ENCODE measurements at places on chromosomes 1 and 21.

DNA sequence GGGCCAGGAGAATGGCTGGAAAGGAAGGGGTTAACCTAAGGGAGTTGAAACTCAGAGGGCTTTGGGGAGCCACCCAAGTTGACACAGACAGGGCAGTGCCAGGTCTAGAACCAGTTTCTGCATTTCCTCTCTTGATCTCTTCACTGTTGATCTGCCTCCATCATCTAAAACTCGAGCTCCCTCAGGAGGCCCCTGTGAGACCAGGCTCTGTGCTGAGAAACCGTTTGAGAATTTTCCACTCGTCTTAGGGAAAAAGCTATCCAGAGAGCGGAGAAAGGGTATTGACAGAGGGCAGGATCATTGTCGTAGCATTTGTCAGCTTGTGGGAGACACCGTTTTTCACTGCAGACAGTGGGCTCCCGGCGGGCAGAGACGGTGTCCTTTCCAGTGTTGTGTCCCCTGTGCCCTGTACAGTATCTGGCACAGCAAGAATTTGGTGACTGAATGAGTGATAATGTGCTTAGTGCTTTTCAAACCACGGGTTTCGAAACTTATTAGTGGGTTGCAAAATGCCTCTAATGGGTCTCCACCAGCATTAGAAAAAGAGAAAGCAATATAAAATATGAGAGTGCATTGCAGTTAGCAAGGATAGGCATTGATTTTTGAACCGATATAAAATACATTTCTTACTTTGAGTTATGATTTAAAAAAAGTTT is 31.1 kb downstream of the PROK1 start:
- DNase-seq = no peak

DNA sequence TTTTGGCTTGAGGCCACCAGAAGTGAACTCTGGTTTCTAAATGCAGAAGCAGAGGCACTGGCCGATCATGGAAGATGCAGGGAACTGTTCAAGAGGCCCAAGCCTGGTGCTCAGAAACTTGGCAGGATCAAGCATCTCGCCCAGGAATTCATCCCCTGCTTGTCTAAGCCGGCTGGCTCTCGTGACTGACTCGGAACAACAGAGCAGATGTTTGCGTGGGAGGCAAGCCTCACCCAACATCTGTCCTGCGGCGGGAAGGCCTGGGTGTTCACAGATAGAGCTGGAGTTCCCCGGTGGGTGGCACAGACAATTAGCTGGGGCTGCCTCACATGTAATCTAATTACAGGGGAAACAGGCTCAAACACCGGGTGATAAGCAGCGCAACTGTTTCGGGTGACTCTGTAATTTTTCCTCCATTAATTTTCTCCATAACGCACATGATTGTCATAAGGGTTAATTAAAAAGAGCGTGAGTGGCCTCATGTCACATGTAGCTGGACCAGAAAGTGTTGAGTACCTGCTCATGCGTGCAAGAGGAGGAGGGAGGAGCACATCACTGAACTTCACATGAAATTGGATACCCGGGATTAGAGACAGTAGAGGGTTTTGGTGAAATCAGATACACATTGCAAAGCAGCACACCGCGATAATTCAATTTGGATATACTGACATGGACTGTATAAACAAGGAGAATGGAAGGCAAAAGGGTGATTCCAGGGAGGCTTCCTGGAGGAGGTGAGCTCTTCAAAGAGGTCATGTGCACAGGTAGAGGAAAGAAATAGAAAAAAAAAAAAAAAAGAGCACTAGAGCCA is 180.0 kb downstream of the ETS2 start:
- peak; percentile 7 for DNase-seq

- DNase-seq = no peak
Observed at GRCh38 chr1:33853431-33853830, 10.4 kb upstream of the HMGB4 start.

- DNase-seq = peak; percentile 79
Observed at GRCh38 chr1:201011616-201012015, 11.9 kb downstream of the KIF21B start.

DNA sequence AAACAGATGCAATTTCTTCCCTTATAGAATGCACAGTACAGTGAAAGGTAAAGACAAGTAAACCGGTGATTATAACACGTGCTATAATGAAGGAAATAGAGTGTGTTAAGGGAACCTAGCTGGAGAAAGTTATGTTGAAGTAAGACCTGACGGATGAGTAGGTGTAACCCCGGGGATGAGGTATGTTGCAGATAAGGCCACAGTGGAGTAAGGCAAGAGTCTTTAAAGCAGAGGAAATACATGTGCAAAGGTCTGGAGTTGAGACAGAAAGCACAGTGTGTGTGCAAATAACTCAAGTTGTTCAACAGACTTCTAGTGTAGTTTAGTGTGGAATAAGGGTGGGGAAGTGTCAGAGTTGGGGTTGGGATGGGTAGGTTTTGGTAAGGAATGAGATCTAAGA is 2.9 kb downstream of the DBT start:
- no peak for DNase-seq

- DNase-seq = peak; percentile 47
Observed at GRCh38 chr21:44804762-44805161, 3.1 kb upstream of the UBE2G2 start.

DNA sequence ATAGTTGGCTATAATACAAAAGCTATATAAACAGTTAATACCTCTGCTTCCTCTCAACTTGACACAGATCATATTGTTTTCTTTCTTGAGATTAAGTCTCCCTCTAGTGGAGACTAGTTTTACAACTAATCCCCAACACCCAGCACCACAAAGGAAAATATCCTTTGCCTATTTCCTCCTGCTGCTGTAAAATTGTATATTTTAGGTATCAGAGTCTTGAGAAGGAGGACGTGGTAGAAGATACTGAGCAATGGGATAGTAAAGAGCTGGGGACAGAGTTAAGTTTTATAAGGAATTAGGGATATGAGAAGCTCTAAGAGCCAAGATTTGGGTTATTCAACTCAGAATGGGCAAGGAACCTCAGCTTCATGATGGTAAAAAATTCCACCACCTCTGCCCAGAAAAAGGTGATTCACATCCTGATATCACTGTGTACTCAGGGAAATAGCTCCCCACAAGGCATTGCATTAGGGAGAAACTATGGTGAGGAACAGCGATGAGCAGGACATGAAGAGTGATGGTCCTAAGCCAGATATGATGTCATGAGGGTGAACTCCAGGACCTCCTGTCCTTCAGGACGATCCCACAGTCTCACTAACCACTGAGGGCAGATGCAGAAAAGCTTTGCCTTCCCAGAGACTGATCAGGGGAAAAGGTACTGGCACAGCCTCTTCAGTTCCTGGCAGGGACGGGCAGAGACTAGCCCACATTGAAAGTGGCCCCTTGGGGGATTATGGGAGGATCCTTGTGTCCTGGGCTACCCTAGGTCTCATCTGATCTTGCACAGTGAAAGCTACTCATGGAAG is 14.7 kb upstream of the CFAP126 start:
- DNase-seq = peak; percentile 21

GRCh38 chr1:92244376-92244775 is 26.7 kb downstream of the C1orf146 start:
- DNase-seq = no peak

DNA sequence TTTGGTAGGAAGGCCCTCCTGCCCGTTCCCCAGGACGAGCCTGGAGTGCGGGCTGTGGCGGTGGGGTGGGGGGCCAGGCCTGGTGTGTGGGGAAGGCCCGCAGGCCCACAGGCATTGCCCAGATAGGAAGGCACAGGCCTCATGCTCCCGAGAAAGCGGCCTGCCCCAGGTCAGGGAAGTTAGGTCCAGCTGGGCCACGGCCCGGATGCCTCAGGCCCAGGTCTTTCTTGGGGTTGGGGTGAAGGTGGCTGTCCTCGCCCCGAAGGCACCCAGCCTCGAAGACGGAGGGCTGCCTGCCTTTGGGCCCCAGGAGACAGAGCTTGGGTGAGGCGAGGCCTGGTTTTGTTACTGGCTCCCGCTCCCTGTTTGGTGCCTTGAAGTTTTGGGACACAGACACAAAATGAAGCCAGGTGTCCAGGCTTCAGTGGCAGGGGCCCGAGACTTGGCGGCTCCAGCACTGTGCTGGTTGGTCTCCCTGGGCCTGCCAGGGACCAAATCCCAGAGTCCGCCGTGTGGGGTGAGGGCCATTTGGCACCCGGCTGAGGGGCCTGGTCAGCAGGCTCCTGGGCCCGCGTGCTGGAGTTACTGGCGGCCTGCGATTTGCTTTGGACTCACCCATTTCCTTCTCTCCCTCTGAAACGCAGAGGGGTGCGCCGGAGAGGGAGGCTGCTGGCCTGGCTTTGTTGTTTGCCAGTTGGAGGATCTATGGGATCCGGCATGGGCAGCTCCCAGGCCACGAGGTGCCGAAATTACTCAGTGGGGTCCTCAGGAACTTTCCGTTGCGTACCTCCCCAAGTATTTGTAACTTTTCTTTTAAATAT is 2.0 kb downstream of the SKI start:
- no peak for DNase-seq

DNA sequence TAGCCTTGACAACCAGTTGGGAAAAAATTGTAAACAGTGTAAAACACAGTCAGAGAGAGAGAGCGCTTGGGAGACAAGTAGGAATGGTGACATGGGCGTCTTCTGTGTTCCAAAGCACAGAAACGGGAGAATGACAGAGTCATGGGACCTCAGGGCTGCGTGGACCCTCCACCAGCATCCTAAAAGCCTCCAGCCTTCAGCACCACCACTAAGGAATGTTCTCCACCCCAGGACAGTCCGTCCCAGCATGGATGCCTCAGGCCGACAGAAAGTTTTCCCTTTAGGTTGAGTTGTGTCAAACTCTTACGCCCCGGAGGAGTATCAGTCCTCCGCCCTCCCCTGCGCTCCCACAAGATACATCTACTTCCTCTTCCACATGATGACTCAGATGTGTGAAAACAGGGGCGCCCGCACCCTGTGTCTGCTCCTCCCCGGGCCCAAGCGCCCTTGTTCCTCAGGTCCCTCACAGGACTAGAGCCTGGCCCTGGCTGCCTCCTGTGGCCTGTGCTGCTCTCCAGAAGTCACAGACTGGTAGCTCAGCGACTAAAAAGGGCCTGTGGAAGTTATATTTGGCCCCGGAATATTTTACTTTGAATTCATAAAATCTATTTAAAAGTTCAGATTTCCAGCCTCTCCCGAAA is 63.9 kb upstream of the EFHD2 start:
- no peak for DNase-seq

DNA sequence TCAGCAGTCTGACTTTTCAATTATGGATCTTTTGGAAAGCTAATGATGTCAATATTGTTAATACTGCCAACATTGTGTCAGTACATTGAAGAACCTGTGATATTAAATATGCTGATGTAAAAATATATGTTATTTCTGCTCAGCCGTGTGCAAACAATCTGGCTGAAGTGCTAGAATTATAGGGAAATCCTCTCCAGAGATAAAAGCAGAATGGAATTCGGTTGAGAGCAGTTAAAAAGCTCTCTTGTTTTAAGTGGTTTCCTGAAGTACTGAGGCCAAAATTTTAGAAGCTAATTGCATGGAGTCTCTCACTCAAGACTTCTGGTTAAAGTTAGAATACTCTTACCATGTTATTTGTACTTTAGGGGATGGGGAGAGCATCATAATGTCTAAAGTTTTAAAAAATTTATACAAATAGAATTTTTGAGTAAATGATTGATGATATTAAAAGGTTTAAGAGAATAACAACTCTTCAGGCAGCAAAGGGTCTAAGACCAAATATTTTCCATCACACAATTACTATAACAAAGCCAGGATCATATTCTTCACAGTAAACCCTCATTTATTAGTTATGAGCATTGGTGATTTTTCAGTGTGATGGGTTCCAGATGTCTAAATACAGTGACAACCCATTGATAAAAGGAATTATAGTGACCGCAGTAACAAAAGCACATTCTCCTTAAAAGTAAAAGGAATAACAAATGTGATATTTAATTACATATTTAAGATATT is 834.2 kb upstream of the CXADR start:
- no peak for DNase-seq

DNA sequence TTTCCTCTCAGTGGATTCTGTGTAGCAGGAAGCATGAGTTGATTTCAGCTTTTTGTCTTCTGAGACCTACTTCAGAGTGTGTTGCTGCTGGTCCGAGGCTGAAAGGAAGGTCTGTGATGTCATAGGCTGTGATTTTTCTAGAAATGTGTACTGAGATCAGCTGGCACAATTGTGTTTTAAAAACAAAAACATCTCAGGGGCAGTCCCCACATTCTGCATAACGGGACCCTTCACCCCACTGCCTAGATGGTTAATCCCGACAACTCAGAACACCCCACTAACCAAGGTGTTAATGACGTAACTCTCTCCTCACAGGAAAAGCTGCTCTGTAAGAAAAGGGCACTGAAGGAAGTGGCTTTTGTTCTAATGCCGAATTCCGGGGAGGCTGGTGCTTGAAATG is 59.8 kb upstream of the PPP2R5A start:
- DNase-seq = no peak

- DNase-seq = no peak
Observed at GRCh38 chr1:24321697-24322469, 2.7 kb downstream of the GRHL3 start.

- DNase-seq = peak; percentile 37
Observed at GRCh38 chr1:119372503-119373086, 4.0 kb downstream of the HAO2 start.

- DNase-seq = no peak
Observed at GRCh38 chr1:174883409-174883808, 116.3 kb upstream of the CACYBP start.

DNA sequence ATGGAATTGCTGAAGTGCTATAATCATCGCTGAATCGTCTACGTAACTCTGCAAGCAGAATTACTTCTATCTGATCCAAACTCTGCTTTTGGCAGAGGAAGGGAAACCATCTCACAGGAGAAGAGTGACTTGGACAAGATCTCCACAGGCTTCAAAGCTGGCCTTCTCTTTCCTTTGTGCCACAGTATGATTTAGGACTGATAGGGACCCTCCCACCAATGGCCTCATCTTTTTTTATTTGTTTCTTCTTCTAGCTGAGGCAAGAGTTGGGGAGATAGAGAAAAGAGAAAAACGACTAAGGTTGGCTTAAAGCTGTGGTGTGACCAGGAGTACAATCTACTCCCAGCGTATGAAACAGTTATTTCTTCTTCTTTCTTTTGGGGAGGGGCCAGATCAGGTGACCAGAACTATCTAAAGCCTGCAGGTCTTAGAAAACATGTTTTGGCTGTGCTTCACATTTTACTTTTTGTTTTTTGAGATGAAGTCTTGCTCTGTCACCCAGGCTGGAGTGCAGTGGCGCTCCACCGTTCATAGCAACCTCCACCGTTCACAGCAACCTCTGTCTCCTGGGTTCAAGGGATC is 35.0 kb downstream of the ZNF496 start:
- DNase-seq = no peak

- peak; percentile 29 for DNase-seq
Observed at GRCh38 chr1:202189001-202189790, 4.4 kb upstream of the LGR6 start.

GRCh38 chr1:160451859-160452232 is 51.5 kb downstream of the VANGL2 start:
- no peak for DNase-seq

DNA sequence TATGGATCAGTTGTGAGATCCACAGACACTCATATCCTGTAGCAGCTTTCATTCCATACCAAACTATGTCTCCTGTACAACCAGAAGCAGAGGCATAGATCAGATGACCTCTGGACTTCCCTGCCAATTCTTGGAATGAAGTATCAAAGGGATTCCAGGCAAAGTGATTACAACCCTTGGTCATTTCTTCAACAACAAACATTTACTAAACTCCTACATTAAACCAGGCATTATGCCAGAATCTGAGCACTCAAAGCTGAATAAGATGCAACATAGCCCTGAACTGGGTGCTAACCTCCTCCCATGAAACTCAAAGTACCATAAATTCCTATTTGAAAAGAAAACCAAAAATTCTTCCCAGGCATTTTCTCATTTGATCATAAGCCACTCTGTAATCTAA is 121.2 kb upstream of the SGIP1 start:
- no peak for DNase-seq
